ENCODE measurements at places on chromosomes 2 and 18.
A peak's percentile ranks its signal among the peaks of the same experiment; 100 is the strongest.

DNA sequence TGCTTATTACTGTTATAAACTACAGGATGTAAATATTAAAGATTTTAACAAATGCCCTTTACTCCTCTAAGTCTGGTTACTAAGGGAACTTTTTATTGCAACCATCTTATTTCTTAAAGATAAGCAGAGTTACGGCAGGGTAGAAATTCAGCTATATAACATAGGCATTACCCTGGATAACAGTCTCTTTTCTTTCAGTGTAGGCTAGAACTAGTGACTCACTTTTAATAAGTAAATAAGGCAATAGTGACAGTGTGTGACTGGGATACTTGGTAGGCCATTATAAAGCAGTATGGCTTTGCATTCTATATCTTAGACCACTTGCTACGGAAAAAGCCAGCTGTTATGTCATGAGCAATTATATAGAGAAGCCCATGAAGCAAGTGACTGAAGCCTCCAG, 1041.0 kb upstream of the NRXN1 start:
- DNase-seq: no peak

DNA sequence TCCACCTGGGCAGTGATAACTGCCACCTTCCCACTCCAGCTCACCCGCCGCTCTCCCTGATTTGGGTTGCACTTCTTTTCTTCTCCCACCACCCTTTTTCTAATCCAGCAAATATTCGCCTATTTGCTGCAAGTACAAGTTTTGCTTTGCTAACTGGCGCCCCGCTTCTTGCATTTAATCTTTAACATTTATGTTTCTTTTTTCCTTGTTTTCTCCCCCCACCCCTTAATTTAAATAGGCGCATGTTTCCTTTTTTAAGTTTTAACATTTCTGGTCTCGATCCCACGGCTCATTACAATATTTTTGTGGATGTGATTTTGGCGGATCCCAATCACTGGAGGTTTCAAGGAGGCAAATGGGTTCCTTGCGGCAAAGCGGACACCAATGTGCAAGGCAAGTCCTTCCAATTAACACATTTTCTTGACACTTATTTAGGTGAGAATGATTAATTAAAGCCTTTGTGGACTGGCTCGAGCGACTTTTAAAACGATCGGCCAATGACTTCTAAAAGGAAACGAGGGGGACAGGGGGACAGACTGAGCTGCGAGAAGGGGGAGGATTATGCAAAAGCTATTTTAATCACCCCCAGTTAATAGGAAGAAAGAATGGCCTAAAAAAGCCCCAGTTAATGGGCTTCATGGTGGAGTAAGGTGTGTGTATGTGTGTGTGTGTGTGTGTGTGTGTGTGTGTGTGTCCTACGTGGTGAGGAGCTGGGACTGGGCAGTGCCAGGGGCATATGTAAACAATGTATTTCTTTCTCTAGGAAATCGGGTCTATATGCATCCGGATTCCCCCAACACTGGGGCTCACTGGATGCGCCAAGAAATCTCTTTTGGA, 1.6 kb downstream of the TBR1 start:
- DNase-seq: no peak

- no peak for DNase-seq
Measured at GRCh38 chr2:237092506-237092905, 6.8 kb downstream of the COPS8 start.

- no peak for DNase-seq
Measured at GRCh38 chr2:179049546-179050311, at the start of gene CCDC141. TSS of gene CCDC141 (minus strand) at chr2:179050137. CDS start at chr2:179049941, 196 bp downstream.

DNA sequence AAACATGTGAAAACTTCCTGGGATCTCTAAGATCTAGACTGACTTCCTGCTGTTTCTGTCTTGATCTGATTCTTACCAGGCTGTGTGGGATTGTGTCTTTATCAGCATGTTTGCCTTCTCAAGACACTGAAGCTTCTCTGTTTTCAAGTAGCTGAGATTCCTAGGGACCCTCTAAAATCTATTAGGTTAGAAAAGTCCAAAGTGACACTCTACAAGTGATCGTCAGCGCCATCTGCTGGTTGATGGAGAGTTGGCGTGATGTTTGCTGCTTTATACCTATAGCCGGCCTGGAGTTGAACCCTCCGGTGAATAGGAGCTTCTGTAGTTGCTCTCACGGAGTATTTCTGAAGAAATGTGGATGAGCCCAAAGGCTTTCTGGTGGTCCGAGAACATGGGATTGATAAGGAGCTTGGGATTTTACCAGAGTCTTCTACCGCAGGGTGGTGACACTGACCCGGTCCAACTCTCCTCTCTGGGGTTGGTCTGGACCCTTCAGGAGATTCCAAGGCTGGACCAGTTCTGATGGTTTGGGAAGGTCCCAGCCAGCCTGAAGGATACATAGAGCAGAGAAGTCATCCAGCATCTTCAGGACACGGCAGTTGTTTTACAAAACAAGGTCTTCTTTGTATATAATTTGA, 96.0 kb upstream of the TTC39C start:
- no peak for DNase-seq

- DNase-seq: no peak
Measured at GRCh38 chr18:55886886-55887285, 298.9 kb upstream of the TCF4 start.

DNA sequence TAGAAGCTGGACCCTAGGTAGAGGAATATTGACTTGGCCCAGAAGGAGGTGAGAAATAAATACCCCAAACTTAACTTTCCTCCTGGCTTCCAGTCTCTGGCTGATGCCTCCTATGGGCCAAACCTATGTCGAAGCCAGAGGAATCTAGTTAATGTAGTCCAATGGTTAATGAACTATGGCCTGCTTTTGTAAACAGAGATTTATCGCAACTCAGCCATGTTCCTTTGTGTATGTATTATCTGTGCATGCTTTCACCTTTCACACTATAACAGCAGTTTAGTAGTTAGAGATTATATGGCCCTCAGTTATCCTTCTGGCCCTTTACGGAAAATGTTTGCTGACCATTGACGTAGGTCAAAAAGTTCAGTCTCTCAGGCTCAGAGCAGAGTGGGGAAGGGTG, 67.3 kb upstream of the BARD1 start:
- no peak for DNase-seq

DNA sequence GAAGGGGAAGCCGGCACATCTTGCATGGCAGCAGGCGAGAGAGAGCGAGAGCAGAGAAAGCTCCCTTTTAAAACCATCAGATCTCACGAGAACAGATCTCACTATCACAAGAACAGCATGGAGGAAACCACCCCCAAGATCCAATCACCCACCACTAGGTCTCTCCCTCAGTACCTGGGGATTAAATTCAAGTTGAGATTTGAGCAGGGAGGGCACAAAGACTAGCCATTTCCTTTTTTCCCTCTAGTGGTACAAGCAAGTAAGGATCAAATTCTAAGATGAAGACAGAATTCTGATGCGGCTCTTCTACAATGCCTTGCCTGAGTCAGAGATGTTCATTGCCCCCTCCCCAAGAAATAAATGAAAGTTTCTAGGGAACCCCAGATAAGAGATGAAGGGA, 45.6 kb upstream of the ANKRD44 start:
- DNase-seq: no peak

DNA sequence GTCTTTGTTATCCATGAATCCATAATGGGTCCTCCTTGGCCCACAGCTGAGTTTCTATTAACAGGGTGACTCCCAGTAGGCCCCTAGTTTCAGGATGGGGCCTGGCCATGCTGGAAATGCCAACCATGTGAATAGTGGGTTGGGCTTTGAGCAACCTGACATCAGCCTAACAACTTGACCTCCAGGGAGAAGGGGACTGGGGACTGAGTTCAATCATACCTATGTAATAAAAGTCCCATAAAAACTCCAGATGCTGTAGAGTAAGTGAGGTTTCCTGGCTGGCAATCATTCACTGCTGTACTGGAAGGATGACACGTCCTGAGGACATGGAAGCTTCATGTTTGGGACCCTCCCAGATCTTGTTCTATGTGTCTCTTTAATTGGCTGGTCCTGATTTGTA, 7.9 kb downstream of the REV1 start:
- DNase-seq: no peak

GRCh38 chr2:144770616-144771230, 250.8 kb upstream of the ZEB2 start:
- DNase-seq: no peak

DNA sequence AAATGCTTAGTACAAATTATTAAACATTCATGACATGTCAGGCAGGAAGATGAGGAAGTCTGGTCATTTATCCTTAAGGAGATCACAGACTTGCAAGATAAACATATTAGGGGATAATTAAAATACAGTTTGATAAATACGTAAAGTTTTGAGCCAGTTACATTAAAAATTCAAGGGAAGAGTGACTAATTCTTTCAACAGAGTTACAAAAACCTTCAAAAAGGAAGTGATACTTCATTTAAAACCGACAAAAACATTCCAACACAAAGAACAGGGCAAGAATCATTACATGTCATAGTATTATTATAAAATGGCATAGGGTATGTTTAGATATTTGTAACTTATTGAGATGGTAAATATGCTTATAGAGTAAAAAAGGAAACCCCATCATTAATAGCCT, 636.0 kb downstream of the NR4A2 start:
- no peak for DNase-seq

DNA sequence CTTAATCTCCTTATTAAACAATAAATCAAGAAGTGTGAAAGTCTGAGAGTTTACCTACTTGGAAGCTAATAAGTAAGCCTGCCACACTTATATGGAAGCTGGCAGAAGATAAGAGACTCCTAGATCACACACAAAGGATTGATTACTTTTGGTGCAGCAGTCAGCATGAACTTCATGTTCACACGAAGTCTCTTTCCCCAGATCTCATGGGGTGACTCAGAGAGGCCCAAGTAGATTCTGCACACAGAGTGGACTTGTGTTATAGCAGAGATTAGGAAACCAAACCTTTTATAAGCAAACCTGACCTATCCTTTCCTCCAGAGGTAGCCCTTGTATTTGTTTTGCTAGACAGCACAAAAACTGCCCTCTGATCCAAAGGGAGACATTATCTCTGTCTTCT, 9.9 kb upstream of the GAREM1 start:
- DNase-seq: no peak

DNA sequence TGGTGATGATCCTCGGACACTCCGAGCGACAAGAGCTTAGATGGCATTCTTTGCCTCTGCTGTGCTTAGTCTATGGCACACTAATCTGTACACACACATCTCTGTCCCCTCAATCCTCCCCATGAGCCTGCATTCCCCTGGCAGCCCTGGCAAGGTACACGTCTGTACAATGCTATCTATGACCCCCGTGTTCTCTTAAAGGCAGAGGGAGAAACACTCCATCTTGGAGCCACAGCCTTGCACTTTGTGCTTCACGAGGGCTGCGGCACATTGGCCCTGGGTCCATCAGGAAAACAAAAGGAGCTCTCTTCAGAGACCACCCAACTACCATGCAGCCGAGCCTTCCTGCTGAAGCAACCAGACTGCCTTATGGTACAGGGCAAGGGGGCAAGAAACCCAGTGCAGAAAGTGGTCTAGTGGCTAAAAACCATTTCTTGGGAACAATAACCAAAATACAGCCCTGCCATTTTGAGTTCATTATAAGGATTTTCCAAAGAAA, 42.5 kb downstream of the STEAP3 start:
- DNase-seq: no peak

- DNase-seq: no peak
Measured at GRCh38 chr18:24930478-24930877, 421.5 kb downstream of the ZNF521 start.

- DNase-seq: no peak
Measured at GRCh38 chr2:65278531-65278981, 50.9 kb downstream of the ACTR2 start.

- no peak for DNase-seq
Measured at GRCh38 chr2:129775952-129776653, 203.4 kb upstream of the RAB6C start.

GRCh38 chr2:96495982-96496629, 9.1 kb downstream of the NEURL3 start:
- no peak for DNase-seq

DNA sequence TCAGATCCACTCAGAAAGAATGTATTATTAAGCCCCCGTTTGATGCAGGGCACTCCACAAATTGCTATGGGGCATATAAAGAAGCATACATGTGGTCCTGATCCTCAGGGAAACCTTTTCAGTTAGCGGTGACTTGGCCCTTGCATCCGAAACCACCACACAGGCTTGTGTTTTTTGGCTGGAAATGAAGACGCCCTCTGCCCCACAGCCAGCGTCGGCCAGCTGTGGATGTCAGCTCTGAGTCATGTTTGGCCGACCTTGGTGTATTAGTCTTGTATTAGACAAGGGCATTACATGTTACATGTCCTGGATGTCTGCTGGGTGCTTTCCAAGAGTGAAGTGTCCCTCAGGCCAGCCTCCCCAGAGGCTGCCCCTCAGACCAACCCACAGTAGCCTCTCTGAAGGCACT, 107.6 kb upstream of the MAP3K20 start:
- no peak for DNase-seq

GRCh38 chr2:20071397-20072383, 20.3 kb upstream of the LAPTM4A start:
- no peak for DNase-seq

GRCh38 chr2:138071720-138072719, 107.7 kb downstream of the HNMT start:
- peak; percentile 92 for DNase-seq

GRCh38 chr18:21181766-21182165, 60.3 kb upstream of the GREB1L start:
- no peak for DNase-seq

DNA sequence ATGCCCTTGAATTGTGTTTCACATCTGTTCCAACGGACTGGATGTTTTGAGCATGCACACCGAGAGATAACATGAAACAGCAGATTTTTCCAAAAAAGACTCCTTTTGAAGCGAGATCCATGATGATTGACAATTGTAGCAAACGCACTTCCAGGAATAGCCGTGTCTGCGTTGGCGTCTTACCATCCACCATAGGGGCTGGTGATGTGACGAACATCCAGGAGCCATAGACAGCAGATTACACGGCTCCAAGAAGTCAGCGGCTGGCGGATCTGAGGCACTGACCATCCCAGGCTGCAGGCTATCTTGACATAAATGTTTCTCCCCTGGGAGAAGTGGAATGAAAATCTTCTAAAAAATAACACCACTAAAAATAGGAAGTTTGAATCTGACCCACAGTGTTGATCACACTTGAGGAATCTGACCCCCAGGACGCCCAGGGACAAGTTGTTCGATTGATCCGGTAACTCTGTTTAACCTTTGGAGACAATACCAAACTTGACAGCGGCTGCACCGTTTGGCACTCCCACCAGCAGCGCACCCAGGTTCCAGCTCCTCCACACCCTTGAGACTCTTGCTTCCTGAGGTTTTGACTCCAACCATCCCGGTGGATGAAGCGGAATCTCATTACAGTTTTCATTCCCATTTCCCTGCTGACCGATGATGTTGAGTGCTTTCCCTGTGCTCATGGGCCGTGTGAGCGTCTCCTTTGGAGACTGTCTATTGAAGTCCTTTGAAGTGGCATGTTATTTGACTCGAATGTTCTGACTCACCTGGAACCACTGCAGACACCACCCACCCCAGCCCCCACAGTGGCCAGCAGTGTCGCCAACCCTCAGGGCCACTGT, 140.0 kb upstream of the GPC1 start:
- no peak for DNase-seq
